ENCODE measurements at places on chromosomes 5 and 9.

- DNase-seq, result no peak
Observed at GRCh38 chr5:96180684-96181435, 219.2 kb upstream of the ELL2 start.

- DNase-seq, result no peak
Observed at GRCh38 chr5:42579320-42579719, 156.1 kb downstream of the GHR start.

- DNase-seq, result no peak
Observed at GRCh38 chr9:137030538-137031527, 1.1 kb downstream of the FUT7 start.

DNA sequence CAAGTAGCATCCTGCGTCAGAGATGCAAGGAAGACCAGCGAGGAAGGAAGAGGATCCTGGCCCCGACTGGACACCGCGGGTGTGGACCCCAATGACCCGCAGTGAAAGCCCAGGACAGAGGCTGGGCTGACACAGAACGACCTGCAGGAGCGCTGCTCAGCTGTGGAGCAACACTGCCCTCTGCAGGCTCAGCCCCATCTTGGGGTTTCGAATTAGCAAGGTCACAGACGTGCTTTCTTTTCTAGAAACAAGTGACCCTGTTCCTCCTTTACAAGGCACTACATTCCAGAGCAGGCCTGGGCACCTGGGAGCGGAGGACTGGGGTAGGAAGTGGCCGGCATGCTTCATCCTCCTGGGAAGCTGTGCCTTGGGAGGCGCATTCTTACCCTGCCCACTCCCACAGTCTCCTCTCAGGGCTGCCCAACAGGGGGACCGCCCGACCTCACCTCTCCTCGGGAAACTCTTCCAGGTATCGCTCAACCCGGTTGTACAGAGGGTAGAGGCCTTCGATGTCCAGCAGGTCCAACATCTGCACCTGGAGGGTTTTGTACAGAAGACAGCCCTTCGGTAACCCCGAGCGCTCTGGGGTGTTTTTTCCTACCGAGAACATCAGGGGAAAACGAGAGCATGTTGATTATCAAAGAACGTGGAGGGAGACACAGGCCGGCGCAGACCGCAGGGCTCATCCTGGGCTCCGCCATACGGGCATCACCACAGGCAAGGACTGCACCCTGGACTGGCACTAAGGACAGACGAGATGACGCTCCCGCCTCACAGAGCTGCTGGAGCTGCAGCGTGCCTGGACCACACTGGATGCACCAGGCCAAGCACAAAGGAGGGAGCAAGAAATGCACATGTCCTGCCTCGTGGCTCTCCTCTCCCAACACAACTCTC lies 35.0 kb downstream of the IPPK start:
- DNase-seq, result peak; percentile 88

DNA sequence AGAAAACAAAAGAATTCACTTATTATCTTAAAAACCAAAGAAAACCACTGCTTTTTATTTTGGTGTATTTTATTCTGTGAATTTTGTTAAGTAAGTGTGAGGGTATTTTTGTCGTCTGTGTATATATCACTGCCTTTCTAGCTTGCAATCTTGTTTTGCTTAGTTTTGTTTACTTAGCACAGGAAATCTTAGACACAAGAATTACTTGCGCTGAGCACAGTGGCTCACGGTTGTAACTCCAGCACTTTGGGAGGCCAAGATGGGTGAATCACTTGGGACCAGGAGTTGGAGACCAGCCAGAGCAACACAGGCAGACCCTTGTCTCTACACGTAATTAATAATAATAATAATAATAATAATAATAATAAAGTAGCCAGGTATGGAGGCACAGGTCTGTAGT lies 230.3 kb downstream of the PAPPA start:
- DNase-seq, result no peak

Measured in nephron progenitor cell (in vitro differentiated cells).